ENCODE measurements at places on chromosomes 5 and 9. TPM values are rescaled to one million over a fixed set of nuclear protein-coding genes. Genes with fewer than 3 reads are reported as not detected.

Gene ZFP2
- polyA plus RNA-seq: 7.8 TPM

DNA sequence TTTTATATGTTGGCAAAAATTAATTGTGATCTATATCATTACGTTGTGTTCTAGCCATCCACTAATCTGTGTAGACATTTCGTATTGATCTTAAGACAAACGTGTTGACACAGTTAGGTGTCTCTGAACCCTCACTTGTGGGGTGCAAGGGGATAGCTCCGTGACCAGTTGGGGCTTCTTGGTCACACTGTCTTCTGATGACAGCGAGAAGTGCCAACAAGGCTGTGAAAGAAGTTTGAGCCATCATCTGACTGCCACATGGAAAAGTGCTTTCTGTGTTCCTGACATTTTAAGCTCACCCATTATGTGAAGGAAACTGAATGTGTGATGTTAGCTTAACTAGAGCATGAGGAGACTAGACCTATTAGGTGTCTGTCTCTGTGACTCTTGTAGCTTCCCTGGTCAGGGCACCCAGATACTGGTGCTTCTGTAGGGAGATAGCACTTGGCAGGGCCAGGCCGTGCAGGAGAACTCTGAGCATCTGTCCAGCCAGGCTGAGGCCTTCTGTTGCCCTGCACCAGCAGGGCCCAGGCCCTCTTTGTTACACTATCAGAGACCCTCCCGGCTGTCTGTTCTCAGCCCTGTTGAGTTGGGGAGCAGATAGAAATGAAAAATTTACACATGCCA, 52.8 kb upstream of the PHF2 start:
- no peak for DNase-seq

DNA sequence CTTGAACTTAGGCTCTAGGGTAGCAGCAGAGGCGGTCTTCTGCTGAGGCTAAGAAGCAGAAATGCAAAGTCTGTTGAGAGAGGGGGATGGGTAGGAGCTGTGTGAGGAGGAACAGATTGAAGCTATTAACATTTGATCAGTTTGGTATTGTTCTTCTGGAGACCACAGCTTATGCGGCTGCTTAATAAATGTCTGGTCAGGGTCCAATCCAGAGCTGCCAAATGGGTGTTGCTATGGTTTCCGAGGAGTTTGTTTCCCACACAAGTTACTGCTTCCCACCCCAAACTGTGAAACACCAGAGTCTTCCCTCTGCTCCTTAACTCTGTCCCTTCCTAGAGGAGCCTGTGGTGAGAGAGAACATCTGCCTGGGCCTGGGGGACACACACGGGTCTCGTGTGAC, 142.2 kb upstream of the KLF4 start:
- no peak for DNase-seq

- DNase-seq: no peak
Measured at GRCh38 chr5:128703322-128703721, 165.3 kb upstream of the FBN2 start.

Gene BNC2
- 7.0 TPM for polyA plus RNA-seq

DNA sequence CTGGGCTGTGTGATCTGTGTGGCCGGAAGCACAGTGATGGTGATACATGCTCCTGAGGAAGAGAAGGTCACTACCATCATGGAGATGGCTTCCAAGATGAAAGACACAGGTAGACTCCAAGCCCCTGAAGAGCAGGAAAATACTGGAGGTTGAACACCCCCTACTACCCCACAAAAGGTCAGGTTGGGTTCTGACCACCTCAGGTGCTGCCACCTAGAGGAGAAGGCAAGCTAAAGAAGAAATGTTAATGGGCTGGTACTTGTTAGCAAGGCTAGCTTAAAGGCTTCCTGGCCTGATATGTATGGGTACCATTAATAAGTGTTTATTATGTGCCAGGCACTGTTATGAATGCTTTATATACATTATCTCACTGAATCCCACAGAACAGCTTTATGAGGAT, 11.7 kb downstream of the NIPAL4 start:
- DNase-seq: no peak

Gene TAF11L10
- polyA plus RNA-seq: not detected

DNA sequence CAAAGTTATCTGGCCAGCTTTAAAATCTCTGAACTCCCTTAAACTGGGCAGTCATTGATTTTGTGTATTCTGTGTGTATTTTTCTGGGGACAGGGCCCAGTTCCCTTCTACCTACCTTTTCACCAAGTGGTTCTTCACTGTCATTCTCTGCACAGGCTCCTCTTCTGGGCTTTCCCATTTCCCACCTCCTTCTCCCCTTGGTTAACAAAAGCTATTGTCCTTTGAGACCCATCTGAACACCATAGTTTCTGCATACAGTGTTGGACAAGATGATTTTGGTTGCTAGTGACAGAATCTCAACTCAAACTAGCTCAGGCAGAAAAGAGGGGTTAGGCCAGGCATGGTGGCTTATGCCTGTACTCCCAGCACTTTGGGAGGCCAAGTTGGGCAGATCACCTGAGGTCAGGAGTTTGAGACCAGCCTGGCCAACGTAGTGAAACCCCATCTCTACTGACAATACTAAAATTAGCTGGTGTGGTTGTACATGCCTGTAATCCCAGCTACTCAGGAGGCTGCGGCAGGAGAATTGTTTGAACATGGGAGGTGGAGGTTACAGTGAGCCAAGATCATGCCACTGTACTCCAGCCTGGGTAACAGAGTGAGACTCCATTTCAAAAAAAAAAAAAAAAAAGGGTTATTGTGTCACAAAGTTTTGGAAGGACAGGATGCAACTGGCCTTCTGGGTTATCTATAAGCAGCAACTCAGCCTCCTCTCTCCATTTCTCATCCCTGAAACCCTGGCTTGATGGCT, 31.0 kb upstream of the ANKRD34B start:
- DNase-seq: no peak

Gene ASS1
- polyA plus RNA-seq: 285 TPM

Gene POLR3G
- 1.9 TPM for polyA plus RNA-seq

Gene LIX1
- 5.1 TPM for polyA plus RNA-seq

- no peak for DNase-seq
Measured at GRCh38 chr9:123537809-123538208, 181.8 kb downstream of the CRB2 start.

Gene CDKN2A
- 0.22 TPM for polyA plus RNA-seq

DNA sequence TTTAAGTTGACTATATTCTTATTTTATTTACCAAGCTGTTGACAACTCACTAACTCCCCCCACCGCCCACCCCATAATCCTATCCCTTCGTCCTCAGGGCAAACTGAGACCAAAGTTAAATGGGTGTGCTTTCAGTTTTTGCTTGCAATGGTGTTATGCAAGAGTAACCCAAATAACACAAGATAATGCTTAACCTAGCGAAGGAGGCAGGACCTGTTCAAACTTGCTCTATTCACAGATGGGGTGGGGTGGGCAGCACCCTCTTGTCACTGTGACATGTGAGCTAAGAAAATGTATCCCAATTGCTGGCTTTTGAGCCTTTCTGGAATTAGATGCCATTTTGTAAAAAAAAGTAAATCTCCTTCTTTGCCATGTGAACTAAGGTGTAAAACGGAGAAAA, 40.4 kb downstream of the GLIS3 start:
- no peak for DNase-seq

GRCh38 chr5:109062664-109063063, 315.0 kb downstream of the FER start:
- DNase-seq: no peak

Gene CFAP77
- polyA plus RNA-seq: 0.68 TPM

- DNase-seq: no peak
Measured at GRCh38 chr9:101326501-101326900, 58.3 kb downstream of the BAAT start.

DNA sequence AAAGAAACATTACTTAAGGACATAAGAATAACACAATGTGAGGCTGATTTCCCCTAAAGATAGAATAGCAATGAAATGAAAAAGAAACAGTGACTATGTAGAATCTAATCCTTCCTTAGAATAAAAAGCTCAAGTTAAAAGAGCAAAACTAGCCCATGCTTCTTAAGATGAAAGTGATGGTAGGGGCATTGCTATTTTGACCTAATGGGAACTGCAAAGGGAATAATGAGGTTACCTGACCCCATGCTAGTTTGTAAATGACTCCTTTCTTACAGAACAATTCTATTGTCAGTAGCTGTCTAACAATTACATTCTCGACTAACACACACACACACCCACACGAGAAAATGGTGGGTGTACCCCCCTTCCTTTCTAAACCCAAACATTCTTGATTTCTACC, 575.8 kb downstream of the CSNK1G3 start:
- no peak for DNase-seq

Gene SLC6A18
- polyA plus RNA-seq: 5.4 TPM

Data from left renal cortex interstitium (tissue), 4 donors.